ENCODE measurements at places on chromosomes 2 and 18.

- DNase-seq = no peak
These were observed 95.6 kb downstream of the LAMA3 start for GRCh38 chr18:23784832-23785245.

DNA sequence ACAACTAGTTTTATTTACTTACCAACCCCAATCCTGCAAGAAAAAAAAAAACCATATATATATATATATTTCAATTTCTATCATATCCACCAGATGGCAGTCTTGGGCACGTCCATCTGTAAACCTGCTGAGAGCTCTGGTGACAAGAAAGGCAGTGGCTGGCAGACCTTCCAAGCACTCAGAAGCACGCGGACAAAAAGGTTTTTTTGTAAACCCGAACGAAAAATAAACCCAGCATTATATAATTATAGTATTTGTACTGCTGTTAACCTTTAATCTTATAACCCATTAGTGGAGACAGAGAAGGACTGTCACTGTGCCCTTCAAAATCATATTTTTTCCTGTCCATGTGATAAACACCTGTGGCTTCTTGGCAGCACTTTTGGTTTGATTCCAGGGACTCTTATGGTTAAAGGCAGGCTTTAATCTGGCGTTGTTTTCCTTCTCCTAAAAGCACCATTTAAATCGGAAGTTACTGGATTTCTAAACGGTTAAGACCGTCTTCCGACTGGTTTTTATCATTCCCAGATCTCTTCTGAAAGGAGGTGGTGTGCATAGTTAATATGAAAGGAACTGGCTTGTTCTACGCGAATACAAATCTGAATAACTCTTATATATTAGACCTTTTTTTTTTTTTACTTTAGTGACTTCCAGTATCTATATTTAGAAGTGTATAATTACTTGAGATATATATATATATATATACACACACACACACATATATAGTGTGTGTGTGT lies 31.0 kb upstream of the SLC3A1 start:
- peak; percentile 16 for DNase-seq

DNA sequence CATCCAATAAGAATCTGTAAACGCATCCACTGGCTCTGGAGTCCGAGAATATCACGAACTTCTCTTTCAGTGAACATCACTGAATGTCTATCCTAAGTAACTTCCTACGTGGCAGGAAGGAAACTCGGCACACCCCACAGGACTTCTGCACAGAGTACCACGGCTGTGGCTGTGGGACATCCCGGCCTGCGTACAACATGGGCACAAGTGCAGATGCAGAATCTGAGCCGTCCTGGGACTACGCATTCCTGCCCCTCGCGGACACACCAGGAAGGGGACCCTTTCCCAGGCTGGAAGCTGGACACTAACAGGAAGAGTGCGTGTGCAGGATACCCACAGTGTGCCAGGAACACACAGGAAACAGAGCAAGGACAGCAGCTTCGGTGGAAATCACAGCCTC lies 60.6 kb downstream of the ZNF516 start:
- DNase-seq = no peak

GRCh38 chr2:238015705-238016104 lies 45.1 kb upstream of the SCLY start:
- no peak for DNase-seq

DNA sequence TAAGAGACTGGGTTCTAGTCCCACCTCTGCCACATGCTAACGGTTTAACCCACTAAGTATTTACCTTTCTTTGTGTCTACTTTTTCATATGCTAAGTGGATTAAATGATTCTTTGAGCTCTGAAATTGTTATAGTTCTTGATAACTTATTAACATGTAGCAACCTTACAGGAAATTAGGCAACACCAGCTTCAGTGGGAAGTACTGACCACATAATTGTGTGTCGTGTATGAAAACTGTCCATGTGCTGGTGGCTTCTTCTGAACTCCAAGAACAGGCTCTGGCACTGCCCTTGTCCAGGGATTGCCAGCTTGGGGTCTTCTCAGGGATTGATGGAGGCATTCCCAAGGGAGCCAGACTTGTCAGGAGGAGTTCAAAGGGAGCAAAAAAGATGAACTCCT lies 427.7 kb downstream of the TGIF1 start:
- DNase-seq = no peak

DNA sequence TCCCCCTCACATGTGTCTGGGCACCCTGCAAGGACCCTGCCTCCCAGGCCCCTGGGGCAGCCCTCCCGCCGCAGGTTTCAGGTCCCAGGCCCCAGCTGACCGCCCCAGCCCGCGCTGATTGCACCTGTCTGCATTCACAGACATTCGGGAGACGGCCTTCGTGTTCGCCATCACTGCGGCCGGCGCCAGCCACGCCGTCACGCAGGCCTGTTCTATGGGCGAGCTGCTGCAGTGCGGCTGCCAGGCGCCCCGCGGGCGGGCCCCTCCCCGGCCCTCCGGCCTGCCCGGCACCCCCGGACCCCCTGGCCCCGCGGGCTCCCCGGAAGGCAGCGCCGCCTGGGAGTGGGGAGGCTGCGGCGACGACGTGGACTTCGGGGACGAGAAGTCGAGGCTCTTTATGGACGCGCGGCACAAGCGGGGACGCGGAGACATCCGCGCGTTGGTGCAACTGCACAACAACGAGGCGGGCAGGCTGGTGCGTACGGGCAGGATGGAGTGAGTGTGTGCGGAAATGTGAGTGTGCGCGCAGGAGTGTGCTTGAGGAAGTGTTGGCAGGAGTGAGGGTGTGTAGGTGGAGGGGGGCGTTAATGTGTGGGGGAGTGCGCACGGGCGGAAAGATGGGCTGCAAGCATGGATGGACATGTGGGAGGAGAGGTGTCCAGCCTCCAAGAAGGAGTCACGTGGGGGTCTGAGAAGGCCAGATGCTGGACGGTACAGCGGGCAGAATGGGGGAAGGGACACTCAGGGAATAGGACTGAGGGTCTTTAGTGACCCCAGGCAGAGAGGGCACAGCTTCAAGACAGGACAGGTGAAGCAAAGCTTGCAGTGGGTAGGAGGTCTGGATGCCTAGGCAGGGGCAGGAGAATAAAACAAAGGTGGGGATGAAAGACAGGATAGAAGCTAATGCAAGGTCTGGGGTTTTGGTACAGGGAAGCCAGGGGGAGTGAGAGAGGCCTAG lies 9.0 kb upstream of the WNT10A start:
- DNase-seq = no peak

DNA sequence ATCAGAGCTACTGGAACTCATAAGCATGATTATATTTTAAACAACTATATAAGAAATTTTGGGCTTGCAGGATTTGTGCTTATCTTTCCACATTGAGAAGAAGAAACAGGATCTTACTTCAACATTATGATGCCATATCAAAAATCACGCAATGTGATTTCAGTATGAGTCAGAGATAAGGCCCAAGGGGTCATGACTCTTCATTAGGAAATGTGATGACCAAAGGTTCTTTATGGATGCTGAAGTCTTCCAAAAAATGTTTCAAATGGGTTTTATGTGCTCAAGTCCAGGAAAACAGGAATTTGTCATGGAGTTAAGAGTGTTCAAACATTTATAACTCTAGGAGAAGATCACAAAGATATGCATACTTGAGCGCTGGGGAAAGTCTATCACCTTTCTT lies 7.8 kb upstream of the SERPINB2 start:
- DNase-seq = no peak

- no peak for DNase-seq
These were observed 348.7 kb upstream of the GALNT5 start for GRCh38 chr2:156908825-156909224.

DNA sequence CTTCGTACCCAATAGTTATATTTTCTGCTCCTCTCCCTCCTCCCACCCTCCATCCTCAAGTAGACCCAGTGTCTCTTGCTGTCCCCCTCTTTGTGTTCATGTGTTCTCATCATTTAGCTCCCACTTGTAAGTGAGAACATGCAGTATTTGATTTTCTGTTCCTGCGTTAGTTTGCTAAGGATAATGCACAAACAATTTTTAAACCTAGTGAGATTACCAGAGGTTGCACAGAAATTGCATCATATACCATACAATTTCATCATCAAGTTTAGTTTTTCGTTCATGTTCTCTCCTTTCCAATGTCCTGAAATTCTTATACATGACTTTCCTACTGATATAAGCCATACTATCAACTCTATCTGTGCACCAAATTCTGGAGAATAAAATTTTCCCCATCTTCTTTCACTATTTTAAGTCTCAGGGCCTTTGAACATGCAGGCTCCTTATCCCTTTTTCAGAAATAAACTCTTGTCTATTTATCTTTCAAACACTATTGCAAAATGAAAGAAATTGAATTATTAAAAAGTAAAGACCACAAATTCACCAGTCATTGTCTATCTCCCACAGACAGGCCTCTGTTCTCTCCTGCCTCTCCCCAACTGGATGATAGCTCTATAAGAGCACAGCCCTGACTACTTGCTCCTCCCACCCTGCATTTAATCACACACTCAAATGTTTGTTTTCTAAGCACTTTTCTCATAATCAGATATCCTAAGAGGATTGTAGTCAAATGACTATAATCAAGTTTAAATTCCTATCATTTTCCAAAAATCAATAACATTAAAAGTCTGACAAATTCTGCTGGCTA lies 27.2 kb upstream of the B4GALT6 start:
- no peak for DNase-seq

DNA sequence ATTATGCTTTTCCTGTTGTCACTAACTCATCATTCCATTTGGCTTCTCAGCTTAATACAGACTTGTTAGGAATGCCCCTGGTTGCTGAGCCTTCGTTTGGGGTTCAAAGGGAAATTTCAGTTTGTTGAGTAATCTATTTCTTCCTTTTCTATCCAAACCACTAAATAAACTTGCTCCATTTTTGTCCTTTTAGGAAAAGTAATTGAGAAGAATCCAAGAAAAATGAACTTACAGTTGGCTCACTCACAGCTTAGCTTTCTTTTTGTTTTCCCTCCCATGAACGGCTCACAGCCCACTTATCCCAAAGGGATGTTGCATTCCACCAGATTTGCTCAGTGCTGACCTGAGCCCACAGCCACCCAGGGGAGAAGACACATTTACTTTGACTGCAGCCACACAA lies 73.9 kb downstream of the SOX11 start:
- no peak for DNase-seq

GRCh38 chr2:44944952-44945612 lies 3.6 kb downstream of the SIX3 start:
- no peak for DNase-seq

- DNase-seq = no peak
These were observed 3.5 kb downstream of the EML6 start for GRCh38 chr2:54726940-54727339.

DNA sequence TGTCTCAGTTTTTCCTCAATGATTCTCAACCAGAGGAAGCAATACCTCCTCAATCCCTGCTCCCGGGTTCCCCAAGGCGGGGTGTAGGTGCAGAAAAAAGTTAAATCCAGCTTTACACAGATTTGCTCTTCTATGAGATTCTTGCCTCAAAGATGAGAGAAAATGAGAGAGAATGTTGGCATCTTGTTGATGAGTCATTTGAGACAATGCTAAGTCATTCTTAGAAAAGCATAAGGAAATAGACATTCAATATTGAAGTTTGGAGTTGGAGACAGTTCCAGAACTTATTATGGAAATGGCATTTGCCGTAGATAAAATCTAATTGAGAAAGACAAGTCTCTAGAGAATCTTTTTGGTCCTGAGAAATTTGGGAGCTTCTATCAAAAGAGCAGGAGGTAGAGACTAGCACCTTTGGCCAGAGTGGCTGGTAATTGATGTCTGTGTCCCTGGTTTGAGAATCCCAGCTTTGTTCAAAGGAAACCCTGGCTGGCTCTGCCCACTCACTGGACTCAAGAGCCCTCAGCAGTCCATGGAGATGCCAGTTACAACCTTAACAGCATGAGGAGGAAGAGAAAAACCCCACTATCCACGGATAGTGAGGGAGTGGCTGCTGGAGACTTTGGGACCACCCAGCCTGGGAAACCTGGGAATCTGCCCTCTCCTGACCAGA lies 181.2 kb downstream of the FAM124B start:
- DNase-seq = no peak

DNA sequence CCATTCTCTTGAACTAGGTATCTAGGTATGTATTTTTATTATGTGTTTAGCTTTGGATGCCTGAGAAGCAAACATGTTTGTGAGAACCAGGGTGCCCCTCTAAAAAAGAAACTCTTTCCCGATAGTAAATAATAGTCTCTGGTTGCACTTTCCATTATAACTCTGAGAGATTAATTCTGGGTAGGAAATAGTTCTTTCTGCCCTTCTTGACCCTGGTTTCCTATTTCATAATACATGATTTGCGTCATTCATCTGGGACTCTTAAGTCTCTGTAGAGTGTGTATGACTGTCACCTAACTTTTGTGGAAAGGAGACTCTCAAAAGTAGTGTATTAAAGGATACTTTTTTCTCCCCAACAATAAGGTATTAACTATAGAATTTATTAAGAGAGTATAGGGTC lies 31.5 kb downstream of the ACSL3 start:
- DNase-seq = no peak

- DNase-seq = no peak
These were observed 55.3 kb downstream of the TSHZ1 start for GRCh38 chr18:75265872-75266271.

GRCh38 chr2:43345391-43345813 lies 119.0 kb upstream of the ZFP36L2 start:
- no peak for DNase-seq

- no peak for DNase-seq
These were observed 7.9 kb upstream of the E2F6 start for GRCh38 chr2:11473659-11474433.

- no peak for DNase-seq
These were observed 76.3 kb upstream of the WDSUB1 start for GRCh38 chr2:159362816-159363251.

DNA sequence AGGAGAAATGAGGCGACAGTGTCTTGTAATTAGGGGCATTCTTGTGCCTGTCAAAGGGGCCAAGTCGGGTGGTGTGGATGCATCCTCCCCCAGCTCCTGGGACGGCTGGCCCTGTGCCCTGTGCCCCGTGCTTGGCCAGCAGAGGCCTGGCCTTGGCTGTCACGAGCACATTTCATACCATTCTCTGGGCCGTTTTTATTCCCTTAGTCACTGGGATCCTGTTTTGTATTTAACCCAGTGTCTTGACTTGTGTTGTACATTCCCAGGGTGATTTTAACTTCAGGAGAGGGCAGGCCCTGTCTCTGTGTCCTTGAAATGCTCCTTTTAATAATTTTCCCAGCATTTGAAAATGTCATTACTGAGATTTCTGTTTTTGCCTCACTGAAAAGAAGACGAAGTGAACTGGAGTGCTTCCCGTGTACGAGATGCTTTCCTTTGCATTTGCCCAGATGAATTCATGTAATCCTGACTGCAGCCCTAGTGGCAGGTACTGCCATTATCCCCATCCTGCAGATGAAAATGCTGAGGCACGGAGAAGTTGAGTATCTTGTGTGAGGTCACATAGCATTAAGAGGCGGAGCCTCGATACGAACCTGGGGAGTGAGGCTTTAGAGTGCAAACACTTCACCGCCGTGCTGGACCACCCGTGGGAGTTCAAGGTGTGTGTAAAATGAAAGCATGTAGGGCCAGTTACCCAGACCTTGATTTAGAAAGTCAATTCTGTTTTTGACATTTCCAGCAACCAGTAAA lies 57.0 kb downstream of the SH3RF3 start:
- no peak for DNase-seq

- no peak for DNase-seq
These were observed 187.1 kb downstream of the FHOD3 start for GRCh38 chr18:36484591-36484990.

All from anterior cingulate cortex (tissue), 58 donors.